ENCODE measurements at places on chromosomes 11 and 22. TPM values are rescaled to one million over a fixed set of nuclear protein-coding genes. Genes with fewer than 3 reads are reported as not detected.

Gene NRXN2
- 2.9 TPM for total RNA-seq

Gene TYMP
- total RNA-seq, result 51.1 TPM

Gene CCDC88B
- total RNA-seq, result not detected

Gene IGHMBP2
- 6.5 TPM for total RNA-seq

Gene OR52E8
- total RNA-seq, result not detected

All from cardiac atrium fibroblast (primary cell).